CD4-positive, alpha-beta T cell treated with Interleukin-15 for 4 hours (primary cell): ENCODE measurements at places on chromosomes 16 and 17.
A peak's percentile ranks its signal among the peaks of the same experiment; 100 is the strongest.

DNA sequence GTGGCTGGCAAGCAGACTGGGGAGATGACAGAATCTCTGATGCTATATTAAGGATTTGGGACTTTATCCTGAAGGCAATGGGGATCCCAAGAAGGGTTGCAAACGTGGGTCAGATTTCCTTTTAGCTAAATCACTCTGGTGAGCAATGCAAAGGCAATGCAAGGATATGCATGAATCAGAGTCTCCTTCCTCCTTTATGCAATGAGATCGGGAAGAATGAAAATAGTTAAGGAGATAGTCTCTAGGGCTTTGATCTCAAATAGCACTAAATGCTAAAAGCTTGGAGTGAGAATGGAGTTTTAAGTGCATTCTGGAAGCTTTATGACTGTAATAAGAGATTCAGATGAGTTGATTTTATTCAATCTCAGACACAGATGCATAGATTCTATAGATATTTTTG lies 27.2 kb upstream of the SHISA9 start:
- no peak for DNase-seq

- DNase-seq, result no peak
Measured at GRCh38 chr16:64440421-64440831, 681.4 kb downstream of the CDH11 start.

DNA sequence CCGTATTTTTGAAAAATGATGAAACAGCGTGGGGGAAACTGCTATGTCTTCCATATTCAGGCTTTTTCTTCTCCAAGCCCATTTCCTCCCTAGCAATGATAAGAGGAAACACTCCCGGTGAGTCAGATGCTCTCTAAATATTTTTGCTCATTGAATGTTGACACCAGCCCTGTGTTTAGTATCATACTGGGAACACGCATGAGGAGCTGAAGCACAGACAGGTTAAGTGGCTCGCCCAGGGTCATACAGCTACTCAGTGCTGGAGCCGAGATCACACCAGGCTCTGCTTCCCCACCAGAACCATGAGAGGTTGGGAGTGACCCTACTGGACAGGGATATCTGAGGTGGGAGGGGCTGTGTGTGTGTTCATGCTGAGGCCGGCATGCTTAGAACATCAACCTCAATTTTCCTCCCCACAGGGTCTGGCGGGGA lies 37.8 kb upstream of the ADGRG1 start:
- no peak for DNase-seq

- no peak for DNase-seq
Measured at GRCh38 chr17:39604911-39605491, 2.7 kb downstream of the NEUROD2 start.

DNA sequence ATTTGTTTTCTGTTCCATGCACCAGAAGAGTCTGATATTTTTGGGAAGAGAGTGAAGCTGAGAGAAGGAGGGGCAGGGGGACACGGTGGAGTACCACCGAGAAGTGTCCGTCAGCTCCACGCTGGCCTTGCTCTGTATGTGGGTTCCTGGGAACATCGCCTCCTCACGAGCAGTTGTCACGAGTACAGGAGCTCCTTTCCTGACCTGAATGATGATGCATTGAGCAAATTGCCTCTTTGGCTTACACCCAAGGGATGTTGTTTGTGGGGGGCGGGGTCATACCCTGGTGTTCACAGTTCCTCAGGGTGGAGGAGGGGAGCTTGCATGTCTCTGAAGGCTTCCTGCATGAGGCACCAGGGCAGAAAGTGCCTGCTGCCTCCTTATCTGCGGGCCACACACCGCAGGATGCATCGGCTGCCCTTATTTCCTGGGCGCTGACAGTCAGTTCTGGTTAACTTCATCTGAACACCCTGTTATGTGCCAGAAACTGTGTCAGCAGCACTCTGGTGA lies 36.2 kb downstream of the RGS9 start:
- DNase-seq, result peak; percentile 89

GRCh38 chr16:29790949-29791844 lies 646 bp downstream of the KIF22 start:
- DNase-seq, result peak; percentile 10

DNA sequence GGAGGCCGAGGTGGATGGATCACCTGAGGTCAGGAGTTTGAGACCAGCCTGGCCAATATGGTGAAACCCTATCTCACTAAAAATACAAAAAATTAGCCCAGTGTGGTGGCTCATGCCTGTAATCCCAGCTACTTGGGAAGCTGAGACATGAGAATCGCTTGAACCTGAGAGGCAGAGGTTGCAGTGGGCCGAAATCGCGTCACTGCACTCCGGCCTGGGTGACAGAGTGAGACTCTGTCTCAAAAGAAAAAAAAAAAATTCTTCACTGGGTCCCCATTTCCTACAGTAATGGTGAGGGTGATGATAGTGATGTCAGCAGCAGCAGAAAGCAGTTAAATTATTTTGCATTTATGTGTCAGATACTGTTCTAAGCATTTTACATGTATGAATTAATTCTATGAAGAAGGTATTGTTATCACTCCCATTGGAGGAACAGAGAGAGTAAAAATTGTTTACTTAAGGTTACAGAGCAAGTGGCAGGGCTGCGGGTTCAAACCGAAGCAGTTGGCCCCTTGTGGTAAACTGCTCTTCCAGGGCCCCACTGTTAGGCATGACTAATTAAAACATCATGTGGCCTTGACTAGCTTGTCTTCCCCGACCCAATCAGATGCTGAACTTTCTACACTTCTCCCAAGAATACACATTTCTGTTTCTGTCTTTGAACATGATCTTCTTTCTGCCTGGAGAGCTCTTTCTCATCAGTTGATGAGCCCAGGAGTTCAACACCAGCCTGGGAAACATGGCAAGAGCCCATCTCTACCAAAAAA lies 45.8 kb downstream of the STAT3 start:
- peak; percentile 65 for DNase-seq

GRCh38 chr17:29593591-29594518 lies 923 bp downstream of the ANKRD13B start:
- no peak for DNase-seq

DNA sequence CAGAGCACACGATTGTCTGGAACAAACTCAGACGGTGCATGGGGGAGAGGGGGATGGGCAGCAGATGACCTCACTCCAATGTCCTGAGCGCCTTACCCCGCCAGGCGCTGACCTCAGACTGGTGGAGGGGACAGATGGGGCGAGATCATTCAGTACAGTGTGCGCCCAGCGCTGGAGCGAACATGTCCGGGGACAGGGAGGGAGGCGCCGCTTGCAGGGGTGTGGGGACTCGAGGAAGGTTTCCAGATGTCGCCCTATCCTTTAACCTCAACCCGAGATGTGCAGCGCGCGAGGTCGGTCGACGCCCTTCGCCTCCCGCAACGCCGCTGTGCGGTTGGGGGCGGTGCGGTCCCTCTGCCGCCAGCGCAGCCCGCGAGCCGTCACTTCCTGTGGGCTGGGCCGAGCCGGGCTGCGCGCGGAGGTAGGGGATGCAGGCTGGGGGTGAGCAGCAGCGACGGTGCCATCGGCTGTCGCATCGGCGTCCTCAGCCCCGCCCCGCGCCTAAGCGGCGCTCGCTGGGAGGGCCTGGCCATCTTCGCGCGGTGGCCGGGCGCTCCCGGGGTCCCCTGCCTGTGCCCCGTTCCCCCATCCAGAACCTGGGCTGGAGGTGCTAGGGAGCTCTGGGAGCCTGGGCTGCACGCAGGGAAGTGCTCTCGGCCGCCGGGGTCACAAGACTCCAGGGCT lies 5.3 kb upstream of the CDR2L start:
- peak; percentile 74 for DNase-seq

DNA sequence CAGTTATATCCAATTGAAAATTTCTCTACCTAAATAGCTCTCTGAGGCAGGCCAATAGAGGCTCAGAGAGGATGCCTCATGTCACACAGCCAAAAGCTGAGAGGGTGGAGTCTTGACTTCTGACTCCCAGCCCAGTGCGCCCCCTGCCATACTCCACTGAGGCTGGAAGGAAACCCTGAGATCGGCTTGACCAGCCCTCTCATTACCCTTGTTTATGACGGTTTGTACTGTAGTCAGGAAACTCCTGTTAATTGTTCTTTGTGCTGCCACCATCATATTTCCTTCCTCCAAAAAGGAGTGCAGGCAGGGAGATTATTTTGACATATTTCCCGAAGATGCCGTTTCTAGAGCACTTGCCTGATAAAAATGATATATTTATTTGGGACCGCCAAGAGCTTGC lies 107.9 kb downstream of the AIPL1 start:
- DNase-seq, result no peak

- DNase-seq, result no peak
Measured at GRCh38 chr16:18832006-18832405, 30.7 kb upstream of the ARL6IP1 start.
